Fibroblast of skin of abdomen (primary cell): ENCODE measurements at places on chromosomes 5 and 9.

GRCh38 chr9:112009656-112010055 lies 113.0 kb downstream of the UGCG start:
- no peak for DNase-seq

DNA sequence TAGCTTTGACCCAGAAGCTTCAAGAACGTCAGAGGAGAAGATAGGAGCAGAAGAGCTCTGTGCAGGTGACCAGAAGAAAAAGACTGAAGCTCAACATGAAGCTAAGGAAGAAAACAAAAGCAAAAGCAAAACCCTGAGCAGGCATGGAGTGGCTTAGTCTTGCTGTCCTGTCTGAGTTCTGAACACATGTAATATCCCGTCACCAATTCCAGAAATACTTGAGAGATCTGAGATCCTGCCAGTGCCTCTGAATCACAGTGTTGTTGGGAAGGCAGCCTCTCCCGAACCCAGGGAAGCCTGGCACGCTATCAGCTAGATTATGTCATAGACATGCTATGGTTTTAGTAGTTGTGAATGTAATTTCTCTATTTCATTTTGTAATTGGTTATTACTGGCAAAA lies 235.7 kb downstream of the ICE1 start:
- DNase-seq, result peak; percentile 11

- DNase-seq, result no peak
These were observed 60.5 kb upstream of the PITX1 start for GRCh38 chr5:135094339-135095051.

DNA sequence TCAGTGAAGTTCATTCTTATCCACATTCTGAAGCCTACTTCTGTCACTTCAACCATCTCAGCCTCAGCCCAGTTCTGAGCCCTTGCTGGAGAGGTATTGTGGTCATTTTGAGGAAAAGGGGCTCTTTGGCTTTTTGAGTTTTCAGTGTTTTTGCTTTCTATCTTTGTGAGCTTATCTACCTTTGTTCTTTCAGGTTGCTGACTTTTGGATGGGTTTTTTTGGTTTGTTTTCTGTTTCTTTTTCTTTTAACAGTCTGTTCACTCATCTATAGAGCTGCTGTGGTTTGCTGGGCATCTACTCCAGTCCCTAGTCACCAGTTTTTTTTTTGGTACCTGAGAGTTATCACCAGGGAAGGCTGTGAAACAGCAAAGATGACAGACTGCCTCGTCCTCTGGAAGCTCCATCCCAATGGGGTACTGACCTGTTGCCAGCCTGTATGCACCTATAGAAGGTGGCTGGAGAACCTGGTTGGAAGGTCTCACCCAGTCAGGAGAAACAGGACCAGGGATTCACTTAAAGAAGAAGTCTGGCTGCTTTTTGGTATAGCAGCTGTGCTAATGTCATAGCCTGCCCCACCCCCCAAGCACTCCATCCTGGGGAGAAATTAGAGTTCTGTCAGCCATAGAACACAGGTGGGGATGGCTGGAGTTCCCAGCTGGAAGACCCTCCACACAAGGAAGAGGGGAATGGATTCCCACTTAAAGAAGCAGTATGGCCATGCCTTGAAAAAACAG lies 138.6 kb upstream of the TSLP start:
- no peak for DNase-seq

GRCh38 chr5:103475629-103476240 lies 86.9 kb downstream of the NUDT12 start:
- DNase-seq, result peak; percentile 55

- no peak for DNase-seq
These were observed 21.7 kb downstream of the FAT2 start for GRCh38 chr5:151569132-151570046.

DNA sequence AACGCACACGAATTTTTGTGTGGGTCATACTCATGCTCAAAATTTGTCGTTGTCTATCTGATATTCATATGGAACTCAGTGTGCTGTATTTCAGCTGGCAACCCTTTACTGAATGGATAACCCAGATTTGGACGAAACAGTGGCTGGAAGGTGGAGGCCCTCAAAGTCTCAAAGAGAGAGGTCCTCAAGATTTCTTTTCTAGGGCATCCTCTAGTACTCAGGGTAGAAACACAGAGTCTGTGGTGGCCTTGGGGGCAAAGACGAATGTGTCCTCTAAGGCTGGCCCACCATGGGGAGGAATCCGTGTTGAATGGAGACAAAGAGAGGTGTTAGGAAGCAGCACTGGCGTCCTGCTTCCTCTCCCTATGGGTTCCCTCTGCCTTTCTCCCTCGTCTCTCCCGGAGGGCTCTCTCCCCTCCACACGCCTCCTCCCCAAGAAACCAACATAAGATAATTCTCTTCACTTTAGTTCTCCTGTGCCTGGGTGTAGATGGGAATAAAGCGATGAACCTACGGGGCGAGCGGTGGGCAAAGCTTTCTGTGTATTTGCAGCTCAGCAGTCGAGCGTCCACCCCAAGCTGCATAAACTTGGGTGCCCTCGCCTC lies 333.7 kb downstream of the CWC27 start:
- no peak for DNase-seq

GRCh38 chr9:21687351-21687750 lies 115.1 kb upstream of the MTAP start:
- DNase-seq, result no peak

DNA sequence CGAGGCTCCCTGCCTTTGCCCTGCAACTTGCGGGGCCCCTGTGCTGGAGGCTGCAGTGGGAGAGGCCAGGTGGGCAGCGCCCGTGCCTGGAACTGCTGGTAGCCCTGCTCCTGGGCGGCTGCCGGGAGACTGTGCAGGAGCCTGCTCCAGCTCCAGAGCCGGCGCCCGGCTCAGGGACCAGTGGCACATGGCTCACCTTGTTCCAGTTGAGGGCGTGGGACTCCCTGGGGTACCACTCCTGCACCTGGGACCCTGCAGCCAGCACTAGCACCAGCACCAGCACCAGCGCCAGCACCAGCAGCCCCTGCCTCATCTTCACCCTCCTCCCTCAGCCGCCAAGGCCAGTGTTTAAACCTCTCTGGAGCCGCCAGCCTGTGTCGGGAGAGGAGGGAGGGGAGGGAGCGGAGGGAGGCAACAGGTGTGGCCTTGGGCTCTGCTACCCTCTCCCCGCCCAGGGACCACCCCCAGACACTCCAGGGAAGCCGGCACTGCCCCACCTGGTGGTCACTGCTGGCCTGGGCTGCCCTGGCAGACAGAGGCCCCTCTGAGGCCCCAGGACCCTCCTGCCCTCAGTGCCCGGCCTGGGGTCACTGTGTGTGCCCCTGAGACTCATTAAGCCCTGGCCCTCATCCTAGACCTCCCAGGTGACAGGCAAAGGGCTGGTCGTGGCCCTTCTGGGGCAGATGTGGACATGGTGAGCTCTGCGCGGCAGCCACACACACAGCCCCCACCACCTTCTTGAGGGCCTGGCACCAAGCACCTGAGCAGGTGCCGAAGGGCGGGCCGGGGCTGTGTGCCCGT lies at the start of gene LCN10:
LCN10 (minus strand) TSS at position 350 of the 801 bp plus-strand sequence; CDS start at position 313, 37 bp downstream.
- no peak for DNase-seq

DNA sequence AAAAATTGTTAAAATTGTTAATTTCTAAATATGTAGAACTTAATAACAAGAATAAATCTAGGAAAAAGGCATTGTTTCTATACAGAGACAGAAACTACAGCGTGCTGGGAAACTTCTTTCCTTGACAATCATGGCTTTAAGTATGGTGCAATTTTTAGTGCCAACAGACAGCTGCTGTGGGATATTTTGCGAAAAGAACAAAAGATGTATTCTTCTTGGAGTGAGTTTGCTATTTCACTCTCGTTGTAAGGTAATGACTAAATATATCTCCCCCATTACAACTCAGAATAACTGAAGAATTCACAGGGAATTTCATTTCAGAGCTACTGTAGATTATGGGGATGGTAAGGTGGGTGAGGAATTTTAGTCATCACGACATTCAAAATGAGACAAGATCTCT lies 2055.0 kb upstream of the ACO1 start:
- no peak for DNase-seq

DNA sequence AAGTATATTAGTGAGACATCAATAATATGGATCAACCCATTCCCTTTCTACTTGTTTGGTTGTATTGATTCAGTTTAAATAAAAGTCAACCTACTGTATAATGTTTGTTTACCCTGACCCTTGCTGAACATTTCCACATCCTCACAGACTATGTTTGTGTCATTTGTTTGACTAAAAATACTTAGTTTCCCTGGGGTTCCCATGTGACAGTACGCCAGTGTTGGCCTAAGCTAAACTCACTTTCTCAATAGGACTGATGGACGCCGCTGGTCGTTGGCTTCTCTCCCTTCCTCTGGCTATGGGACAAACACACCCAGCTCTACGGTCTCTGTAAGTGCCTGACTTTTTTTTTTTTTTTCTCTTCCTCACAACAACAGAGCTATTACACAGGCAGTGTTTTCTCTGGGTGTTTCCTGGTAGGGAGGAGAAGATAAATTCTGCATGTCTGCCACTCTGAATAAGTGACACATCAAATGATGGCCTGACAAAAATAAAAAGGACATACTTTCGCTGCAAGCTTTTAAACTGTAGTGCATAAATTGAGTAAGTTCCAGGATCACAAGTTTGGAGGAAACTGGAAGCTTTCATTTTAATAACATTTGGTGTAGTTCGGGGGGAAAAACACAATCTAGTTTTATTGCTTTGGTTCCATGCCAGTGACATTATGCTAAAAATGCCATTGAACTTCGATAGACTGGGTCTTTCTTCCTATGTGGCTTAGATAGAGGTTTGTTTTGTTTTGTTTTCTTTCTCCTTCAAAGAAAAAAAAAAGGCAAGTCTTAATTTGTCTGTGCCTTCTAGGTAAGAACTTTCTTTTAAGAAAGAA lies 101.0 kb downstream of the CD180 start:
- DNase-seq, result no peak

- DNase-seq, result no peak
These were observed 46.2 kb downstream of the LHFPL2 start for GRCh38 chr5:78602400-78602799.

DNA sequence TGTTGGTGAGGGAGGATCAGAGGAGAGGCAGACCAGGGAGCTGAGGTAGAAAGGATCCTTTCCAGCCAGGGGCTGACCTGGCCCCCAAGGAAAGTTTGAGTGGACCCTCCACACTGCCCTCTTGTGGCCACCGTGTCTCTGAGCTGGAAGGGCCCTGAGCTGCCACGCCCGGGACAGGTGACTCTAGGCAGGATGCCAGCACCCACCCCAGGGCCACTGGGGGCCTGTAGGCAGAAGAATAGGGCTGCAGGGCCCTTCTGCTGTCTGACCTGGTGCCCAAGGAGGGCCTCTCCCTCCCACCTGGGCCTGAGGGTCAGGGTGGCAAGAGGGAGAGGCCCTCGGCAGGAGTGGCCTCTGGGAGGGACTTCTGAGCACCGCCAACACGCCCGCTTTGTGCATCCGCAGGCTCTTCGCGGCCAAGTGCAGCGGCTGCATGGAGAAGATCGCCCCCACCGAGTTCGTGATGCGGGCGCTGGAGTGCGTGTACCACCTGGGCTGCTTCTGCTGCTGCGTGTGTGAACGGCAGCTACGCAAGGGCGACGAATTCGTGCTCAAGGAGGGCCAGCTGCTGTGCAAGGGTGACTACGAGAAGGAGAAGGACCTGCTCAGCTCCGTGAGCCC lies 76.8 kb downstream of the LMX1B start:
- DNase-seq, result no peak

DNA sequence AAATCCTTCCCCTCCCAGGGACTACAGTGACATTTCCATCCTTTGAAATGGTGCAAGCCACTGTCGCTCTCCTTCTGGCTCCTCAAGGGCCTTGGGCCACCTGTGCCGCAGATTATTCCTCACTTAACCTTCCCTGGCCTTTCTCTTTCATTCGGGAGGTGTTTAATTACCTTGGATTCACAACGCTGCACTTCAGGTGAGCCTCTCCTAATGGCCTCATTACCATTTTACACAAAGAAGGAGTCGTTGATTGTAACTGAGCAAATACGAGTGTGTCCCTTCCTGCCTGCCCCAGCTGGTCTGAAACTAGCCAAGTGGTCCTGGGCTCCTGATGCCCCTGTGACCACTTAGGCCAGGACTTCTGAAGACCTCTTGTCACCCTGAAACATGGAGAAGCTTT lies 205.0 kb downstream of the CRB2 start:
- DNase-seq, result no peak

DNA sequence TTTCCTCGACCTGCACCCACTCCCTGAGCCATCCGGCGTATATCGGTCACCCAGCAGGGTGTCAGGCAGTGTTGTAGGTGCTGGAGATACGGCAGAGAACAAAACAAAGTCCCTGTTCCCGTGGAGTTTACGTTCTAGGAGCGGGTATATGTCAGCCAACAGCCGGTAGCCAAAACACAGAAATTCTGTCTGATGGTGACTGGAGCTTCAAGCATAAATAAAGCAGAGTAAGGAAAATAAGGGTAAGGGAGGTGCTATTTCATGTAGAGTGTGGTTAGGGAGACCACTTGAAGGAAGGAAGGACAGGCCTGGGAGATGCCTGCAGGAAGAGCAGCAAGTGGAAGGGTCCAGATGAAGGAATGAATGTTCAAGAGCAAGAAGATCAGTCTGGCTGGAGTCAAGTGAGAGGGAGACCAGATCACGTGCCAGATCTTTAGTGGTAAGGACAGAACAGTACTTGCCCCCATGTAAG lies 783 bp upstream of the ZFR start:
- no peak for DNase-seq

- DNase-seq, result no peak
These were observed 739.7 kb upstream of the CDH9 start for GRCh38 chr5:27778121-27778520.

GRCh38 chr5:120630550-120630949 lies 166.4 kb downstream of the PRR16 start:
- DNase-seq, result no peak

DNA sequence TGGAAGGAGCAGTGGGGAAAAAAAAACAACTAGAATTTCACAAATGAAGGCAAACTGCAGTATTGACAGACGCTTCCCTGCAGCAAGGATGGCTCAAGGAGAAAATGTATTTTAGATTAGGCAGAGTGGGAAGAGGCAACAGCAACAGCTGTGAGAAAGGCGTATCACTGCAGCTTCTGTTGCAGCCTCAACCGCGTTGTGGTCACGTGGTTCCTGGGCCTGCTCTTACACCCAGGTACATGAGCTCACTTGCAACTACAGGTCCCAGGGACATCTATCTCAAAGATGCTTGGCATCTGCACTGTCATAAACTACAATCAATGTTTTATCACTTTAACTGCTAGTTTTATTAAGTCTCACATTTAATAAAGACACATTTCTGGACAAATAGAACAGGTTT lies 36.0 kb upstream of the GOLM1 start:
- no peak for DNase-seq

GRCh38 chr9:33465596-33466564 lies 7.8 kb downstream of the NOL6 start:
- DNase-seq, result no peak

GRCh38 chr9:108033976-108034964 lies 544.7 kb upstream of the KLF4 start:
- DNase-seq, result peak; percentile 69

DNA sequence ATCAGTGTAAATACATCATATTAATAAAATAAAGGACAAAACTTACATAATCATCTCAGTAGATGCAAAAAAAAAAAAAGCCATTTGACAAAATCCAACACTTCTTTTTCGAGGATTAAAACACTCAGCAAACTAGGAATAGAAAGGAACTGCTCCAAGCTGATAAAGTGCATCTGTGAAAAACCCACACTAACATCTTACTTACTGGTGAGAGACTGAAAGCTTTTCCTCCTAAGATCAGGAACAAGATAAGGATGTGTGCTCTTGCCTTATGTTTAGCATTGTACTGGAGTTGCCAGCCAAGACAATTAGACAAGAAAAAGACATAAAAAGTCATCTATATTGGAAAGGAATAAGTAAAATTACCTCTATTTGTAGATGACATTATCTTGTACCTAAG lies 120.2 kb upstream of the SAP30L start:
- no peak for DNase-seq

- DNase-seq, result no peak
These were observed 254.8 kb downstream of the CDK5RAP2 start for GRCh38 chr9:120324996-120325642.
